ENCODE measurements at places on chromosomes 5 and 9.
A peak's percentile ranks its signal among the peaks of the same experiment; 100 is the strongest.

DNA sequence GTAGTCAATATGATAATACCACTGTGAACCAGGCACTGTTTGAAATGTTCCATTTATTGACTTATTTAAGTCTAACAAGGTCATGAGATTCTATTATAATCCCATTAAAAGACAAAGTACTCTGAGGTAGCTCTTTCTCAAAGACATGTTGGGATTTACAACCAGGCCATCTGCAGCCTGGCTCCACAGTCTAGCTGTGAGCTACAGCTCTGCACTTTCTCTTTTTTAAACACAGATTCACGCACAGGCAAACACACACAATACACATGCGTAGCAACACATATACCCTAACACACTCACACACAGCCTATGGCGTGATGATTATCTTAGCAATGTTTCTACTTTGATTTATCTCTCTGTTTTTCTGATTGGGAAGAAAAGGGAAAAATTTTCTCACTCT is 174.3 kb downstream of the PRR16 start:
- no peak for DNase-seq

DNA sequence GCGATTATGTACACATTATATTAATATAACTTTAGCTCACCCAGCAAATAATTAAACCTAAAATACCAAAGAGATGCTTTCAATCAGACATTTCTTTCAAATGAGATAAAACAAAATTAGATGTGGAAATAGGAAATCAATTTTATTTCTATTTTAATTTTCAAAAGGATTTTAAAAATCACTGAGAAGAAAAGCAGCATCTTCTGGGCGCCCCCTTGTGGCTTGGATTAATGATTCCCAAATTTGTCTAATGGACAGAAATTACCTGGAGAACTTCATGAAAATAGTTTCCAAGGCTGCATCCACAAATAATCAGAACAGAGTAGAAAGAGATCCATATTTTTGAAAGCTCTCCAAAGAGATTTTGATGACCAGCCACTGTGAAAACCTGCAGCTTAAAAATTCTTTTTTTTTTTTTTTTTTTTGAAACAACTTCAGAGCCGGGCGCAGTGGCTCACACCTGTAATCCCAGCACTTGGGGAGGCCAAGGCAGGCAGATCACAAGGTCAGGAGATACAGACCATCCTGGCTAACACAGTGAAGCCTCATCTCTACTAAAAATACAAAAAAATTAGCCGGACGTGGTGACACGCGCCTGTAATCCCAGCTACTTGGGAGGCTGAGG is 50.9 kb upstream of the CEMIP2 start:
- DNase-seq = peak; percentile 34

DNA sequence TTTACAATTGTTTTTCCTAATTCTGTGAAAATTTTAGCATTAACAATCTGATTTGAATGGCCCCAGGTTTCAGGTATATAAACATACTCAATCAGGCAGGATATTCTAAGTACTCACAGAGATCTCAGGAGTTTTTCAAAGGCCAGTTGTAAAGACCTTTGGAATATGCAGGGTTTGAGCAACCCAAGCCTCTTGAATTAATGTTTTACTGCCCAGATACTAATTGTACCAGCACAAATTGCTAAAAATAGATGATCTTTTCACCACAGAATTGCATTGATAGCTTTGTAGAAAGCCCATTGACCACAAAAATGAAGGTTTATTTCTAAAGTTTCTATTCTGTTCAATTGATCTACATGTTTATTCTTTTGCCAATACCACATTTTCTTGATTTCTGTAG is 186.5 kb downstream of the OSTF1 start:
- no peak for DNase-seq

DNA sequence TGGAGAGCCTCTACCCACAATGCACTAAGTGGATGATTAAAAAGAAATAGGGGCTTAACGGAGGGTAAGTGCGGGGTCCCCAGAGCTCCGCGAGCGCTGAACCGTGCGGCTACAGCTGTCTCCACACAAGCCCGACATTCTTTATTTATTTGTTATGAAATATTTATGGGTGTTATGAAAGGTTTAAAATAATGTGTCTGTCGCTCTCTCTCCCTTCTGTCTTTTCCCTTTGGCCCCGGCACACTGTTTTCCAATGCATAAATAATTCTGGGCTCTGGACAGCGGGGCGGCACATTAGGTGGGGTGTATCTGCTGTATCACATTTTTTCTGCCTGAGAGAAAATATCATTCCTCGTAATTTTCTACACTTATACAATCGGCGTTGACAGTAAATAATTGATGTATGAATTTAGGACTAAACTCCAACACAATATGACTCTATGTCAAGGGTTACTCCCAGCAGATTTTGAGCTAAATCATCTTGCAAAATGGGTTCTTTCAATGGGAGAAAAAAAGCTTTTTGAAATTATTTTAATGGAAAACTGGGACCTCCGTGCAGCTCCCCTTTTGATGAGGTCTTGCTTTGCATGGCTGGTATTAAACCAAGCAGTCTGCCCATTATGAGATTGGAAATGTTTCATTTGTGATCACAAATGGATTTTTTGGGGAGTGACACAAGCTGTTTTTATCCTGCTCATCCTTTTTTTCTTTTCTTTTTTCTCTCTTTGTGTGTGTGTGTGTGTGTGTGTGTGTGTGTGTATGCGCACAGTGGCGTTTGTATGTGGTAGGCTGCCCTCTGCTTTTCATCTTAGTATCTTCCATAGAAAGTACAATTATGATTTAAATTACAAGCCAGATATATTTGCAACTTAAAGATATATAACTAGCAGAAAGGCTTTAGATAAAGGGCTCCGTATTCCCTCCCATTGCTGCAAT is 370.6 kb upstream of the IRX4 start:
- DNase-seq = no peak

DNA sequence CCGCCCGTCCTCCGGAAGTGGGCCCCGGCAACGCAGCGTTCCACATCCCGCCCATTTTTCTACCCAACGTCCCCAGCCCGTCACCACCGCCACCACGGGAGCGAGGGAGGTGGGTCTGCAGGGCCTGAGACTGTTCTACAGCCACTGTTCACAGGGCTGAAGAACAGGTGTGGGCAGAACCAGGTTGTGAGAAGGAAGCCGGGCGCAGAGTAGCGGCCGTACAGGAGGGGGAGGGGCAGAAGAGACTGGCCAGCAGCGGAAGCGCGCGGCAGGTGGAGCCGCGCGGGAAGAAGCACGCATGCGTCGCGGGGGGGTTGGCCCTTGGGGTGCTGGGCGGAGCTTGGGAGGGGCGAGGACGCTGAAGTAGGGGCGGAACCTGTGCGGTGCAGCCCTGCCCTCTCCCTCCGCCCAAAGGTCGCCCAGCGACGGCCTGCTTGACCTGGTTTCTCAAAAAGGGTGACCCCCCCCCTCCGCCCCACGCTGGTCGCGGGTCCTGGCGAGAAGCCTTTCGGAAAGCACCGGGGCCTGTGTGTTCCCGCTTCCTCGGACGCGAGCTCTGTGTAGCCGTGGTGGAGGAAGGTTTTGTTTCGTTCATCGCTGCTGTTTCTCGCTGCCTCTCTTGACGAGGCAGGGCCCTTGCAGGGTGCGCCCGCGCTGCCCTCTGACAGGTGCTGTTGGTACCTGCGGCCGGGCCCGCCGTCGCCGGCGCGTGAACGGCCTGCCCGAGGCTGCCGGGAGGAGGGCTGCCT is 7.8 kb upstream of the MGAT1 start:
- DNase-seq = peak; percentile 95

DNA sequence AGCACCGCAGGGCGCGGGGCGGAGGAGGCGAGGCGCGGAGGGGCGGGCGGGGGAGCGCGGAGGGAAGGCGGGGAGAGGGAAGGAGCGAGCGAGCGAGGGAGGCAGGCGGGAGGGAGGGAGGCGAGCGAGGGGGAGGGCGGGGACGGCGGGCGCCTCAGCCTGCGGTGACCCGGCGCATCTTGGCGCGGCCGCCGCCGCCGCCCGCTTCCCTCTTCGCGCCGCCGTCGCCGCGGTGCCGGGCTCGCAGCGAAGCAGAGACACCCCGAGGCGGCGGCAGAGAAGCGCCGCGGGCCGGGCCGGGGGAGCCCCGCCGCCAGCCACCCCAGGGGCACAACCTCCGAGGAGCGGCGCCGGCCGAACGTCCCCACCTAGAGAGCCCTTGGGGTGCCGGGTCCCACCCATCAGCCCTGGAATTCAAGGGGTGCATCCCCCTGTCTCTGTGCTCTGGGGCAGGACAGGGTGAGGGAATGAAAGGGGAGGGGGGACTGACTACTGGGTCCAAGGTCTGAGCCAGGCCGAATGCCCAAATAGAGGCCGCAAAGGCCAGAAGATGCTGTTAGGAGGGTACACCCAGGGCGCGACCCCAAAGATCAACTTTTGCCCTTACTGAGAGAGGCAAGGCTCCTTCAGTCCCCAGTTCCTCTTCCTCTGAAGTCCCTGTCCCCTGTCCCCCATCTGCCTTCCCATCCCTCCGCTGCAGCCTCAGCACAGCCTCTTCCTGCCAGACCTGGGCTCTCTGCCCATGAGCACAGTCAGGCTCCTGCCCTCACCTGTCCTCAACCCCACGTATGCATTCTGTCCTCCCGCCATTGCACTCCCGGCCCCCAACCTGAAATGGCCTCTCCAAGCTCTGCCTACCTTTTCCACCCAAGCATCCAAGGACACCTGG is at the start of gene ADAMTS2:
Gene ADAMTS2 (minus strand): TSS at position 29 of the 889 bp plus-strand sequence. CDS start 133 bp downstream, outside the sequence.
- DNase-seq = no peak

- DNase-seq = no peak
These were observed 7.3 kb downstream of the ATOX1 start for GRCh38 chr5:151751091-151751490.

GRCh38 chr9:19230355-19231125 is at the start of gene DENND4C:
DENND4C (plus strand) TSS chr9:19230693; CDS start chr9:19276175, 45,482 bp downstream.
- DNase-seq = peak; percentile 63

DNA sequence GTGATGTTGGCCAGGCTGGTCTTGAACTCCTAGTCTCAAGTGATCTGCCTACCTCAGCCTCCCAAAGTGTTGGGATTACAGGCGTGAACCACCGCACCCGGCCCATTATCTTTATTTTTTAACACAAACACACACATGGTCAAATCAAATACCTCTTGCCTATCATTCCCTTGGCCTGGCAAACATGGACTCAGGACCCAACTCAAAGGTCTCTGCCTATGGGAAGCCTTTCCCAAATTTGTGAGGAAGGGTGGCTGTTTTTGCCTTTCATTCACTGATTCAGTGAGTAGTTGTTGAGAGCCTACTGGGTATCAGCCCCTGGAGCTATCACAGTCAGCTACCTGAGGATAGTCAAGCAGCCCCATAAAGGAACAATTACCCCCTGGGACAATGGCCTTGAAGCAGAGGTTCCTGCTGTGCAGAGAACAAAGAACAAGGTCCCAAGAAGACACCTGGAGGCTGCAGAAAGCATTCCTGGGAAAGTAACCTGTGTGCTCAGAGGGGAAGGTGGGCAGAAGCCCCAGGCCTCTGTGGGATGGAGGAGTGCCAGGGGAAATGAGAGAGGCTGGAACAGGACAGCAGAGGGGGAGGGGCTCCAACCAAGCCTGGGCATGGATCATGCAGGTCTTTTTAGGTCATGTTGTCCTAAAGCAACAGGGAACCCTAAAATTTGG is 126.4 kb downstream of the CRB2 start:
- no peak for DNase-seq

GRCh38 chr9:137465720-137466388 is 6.7 kb upstream of the NSMF start:
- no peak for DNase-seq

DNA sequence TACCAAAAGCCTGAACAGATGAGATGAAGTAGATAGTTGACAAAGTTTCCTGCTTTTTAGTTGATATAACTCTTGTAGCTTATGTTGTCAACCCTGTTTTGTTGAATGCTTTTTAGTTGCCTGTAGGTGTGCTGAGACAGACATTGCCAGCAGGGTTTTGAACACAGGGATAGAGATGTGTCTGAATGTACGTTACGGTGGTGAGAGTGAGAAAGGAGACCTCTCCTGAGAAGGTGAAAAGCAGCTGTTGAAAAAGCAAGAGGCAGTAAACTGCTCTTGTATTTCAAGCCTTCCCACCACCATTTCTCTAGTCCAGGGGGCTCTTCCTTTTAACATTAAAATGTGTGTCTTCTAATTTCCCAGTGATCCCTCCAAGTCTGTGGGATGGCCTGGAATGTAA is 14.7 kb downstream of the DNAJC21 start:
- no peak for DNase-seq

GRCh38 chr9:120579139-120580050 is 572 bp downstream of the CDK5RAP2 start:
- DNase-seq = no peak

- DNase-seq = no peak
These were observed 522 bp downstream of the BTNL9 start for GRCh38 chr5:181040631-181040945.

DNA sequence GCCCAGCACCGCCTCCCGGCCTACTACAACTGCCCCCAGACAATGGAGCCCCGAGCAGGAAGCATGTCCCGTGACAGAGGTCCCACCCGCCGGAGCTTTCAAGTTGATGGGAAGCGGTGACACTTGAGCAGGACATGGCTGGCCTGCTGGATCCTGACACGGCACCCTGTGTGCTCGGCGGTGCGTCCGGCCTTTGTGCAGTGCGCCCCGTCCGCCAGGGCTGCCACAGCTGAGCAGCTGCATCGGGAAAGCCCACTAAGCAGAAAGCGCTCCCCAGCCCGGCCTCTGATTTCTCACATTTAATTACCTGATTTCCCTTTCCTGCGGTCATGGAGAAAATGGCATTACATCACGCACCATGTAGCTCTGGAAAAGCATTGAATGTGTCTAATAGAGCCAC is 611.9 kb downstream of the IRX1 start:
- no peak for DNase-seq
